Hypothalamus (tissue), 51 donors: ENCODE measurements at places on chromosomes 1 and 21.
A peak's percentile ranks its signal among the peaks of the same experiment; 100 is the strongest.

DNA sequence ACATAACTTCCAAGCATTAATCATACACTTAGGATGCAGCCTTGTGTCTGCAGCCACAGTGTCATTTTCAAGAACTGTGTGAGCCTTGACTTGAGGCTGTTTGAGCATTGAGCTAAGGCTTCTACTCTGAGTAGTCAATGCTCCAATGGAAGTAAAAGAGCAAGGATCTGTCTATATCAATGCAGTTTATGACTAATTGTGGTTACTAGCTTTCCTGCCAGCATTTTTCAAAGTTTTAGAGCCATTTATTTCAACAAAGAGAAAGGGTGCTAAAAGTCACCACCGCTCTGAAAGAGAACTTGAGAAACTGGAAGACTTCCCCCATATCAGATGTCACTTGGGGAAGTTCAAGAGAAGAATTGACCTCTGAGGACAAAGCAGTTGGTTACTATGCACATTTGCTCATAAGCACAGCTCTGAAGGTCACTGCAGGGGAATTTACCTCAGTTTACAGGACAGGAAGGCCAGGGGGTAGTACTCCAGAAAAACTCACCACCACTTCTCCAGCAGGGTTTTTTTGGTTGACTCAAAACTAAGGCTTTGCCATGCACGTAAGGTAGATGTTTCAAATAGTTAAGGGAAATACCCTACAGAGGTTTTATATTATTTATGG, 24.5 kb upstream of the RGS1 start:
- no peak for DNase-seq

DNA sequence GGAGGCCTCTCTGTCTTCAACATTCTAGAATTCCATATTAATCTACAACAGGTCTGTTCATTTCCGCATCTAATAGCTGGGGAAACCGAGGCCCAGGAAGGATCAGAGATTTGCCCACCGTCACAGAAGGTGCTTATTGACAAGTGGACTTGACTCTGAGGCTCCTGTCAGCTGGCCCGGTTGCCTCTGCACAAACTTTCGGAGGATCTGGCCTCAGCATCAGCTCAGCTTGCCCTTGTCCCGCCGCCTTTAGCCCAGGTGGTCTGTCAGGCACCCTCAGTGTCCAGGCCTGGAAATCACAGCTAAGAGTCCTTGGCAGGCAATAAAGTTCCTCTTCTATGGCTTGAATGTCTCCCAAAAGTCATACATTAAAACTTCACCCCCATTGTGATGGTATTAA, 8.2 kb upstream of the RUNX3 start:
- no peak for DNase-seq

DNA sequence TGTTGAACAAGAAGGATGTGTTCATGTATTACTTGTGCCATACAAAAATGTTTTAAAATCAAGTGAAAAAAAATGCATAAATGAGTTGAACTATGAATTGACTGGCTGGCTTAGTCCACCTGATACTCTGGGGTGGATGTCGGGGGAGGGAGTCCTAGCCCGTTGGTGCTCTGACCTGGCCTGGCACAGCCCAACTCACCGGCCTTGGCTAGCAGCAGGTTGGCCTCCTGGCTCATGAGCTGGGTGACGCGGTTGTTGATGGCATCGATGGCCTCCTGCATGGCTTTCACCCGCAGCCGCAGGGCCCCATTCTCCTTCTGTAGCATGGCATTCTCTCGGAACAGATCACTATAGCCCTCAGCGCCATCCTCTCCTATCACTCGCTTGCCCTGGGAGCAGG, 21.6 kb downstream of the KIF21B start:
- DNase-seq, result no peak

GRCh38 chr21:40516335-40516734, 330.6 kb downstream of the DSCAM start:
- peak; percentile 19 for DNase-seq

DNA sequence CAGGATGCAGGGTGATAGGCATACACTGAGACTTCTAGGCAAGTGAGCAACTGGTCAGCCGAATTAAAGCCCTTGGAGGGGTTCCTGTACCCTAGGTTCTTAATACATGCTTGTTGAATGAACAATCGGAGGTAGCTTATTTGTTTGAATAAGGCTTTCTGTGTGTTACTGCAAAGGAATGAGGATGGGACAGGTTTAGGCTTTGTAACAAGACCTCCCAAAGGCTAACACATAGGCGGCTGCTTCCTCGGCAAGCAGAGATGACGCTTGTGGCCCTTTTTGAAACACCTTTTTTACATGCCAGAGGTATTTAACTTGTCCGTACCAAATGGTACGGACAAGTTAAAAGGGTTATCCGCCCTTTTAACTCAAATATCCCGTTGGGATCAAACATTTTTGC, 511.6 kb downstream of the KIF26B start:
- no peak for DNase-seq

DNA sequence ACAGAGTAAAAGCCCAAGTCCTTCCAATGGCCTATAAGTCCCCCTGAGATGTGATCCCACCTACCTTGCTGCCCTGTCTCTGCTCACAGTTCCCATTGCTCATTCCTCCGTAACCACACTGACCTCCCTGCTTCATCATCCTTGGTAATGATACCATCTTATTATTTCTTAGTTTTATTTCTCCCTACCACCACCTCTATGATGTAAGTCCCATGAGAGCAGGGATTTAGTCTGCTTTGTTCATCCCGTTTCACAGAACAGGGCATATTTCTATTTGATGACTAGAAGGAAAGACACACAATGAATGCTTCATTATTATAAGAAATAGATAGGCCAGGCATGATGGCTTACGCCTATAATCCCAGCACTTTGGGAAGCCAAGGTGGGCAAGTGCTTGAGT, 22.5 kb downstream of the NIBAN1 start:
- no peak for DNase-seq

- no peak for DNase-seq
Measured at GRCh38 chr1:115099693-115100050, 10.4 kb upstream of the TSPAN2 start.

DNA sequence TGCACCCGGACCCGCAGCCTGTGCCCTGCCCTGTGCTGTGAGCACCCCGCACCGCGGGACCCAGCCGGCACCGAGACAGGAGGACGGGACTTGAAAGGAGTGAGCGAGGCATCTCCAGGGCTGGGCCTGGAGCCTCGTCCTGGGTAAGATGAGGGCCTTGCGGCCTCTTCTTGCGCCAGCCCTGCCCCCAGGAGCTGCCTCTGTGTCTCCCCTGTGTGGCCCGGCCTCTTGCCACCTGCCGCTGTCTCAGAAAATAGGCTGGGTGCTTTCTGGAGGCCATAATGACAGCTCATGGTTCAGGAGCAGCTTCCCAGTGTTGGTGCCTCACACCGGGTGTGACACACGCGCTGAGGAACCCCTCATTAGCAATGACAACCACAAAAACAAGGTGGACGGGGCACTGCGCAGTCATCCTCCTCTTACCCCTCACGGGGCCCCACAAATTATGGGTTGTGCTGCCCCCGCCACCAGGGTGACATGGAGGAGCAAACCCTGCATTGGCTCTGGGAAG, 161.5 kb upstream of the C1orf174 start:
- DNase-seq, result no peak

- no peak for DNase-seq
Measured at GRCh38 chr1:207172885-207173284, 68.9 kb downstream of the C4BPA start.
